ENCODE measurements at places on chromosomes 7 and 10.

DNA sequence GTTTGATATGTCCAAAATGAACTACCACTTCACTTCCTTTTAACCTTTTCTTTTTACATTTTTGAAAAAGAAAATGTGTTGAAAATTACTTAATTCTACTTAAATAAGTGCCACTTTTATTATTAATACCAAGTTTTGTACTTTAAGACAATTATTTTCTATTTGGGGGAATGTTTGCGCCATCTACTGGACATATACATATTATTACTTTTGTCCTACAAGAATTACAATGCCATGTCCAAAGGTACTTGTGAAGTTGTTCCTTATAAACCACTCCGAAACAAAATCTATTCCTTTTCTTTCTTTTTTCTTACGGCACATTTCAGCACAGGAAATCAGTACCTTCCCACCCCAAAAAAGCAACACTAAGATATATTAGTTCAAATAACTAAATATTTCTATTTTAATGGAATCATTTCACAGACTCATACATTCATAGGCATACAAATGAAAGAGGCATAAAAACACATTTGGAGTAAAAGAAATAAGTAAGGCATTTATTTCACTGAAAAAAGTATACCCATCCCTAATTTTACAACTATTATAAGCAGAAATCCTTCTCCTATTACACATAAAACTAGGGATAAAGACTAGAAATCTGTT lies 169.9 kb downstream of the RNF133 start:
- no peak for DNase-seq

DNA sequence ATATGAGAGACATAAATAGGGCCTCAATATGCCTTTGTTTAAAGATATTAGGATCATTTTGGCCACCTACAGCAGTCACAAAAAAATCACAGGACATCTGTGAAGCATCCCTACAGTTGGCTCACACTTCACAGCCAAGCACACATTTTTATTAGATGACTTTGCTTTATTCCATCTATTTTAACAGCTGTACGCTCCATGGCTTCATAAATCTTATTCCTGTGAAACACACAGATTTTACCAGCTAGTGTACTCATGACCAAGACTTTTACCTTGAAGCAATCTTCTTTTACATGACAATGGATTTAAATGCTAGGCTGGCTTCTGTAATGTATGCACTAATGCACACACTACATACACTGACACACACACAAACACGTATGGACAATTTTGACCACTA lies 254.8 kb upstream of the PITRM1 start:
- no peak for DNase-seq

GRCh38 chr7:3087243-3087755 lies 43.6 kb upstream of the CARD11 start:
- no peak for DNase-seq

- no peak for DNase-seq
Observed at GRCh38 chr7:151046603-151047573, 1.4 kb upstream of the ASIC3 start.

DNA sequence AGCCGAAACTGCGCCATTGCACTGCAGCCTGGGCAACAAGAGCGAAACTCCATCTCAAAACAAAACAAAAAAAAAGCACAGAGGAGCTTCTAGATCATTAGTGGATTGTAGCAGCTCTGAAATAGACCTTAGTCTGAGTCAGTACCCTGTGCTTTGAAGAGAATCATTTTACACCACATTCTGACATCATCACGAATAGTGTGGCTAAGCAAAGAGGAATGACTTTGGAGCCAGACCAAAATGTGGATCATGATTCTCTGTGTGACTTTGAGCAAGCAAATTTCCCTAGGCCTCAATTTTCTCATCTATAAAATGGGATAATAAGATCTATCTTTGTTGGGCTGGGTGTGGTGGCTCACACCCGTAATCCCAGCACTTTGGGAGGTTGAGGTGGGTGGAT lies 618.9 kb downstream of the CALN1 start:
- no peak for DNase-seq

DNA sequence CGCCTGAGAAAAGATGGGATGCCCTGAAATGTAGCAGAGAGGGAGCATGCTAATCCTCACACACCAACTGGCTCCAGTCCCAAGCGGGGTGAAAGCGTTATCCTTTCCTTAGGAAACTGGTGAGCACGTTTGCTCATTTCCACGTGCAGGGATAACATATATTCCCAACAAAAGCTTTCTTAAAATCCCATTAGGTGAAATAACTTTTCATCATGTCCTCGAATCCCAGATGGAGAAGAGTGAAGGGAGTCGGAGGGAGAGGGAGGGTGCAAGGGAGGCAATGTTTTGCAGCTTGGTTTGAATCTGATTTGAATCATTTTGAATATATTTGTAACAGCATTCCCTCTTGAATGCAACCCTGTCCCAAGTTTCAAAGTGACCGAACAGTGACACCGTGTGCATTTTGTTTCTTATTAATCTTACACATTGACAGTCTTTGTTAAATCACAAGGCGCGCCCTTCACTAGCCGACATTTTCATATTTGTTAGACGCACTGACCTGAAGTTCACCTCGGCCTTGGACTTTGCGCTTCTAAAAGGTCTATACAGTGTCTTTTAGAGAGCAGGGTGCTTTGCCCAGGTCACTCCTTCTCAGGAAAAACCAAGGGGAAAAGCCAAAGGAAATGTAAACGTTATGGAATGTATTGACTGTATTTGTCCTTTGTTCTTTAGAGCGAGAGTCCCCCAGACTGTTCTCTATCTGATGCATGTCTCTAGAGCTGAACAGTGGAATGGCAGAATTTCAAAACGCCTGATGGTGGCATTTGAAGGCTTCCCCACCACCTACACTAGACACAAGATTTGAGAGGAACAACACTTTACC lies 3.1 kb upstream of the HOXA4 start:
- no peak for DNase-seq

DNA sequence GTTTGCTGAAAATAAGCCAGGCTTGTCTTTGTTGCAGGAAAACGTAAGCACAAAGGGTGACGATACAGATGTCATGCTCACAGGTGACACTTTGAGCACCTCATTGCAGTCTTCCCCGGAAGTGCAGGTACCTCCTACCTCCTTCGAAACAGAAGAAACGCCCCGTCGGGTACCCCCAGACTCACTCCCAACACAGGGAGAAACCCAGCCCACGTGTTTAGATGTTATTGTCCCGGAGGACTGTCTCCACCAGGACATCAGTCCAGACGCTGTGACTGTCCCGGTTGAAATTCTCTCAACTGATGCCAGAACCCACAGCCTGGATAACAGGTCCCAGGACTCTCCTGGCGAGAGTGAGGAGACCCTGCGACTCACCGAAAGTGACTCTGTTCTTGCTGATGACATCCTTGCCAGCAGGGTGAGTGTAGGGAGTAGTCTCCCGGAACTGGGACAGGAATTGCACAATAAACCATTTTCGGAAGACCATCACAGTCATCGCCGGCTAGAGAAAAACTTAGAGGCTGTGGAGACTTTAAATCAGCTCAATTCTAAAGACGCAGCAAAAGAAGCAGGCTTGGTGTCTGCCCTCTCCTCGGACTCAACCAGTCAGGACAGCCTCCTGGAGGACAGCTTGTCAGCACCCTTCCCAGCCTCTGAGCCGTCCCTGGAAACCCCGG lies 18.3 kb upstream of the BHLHA15 start:
- DNase-seq = no peak

- no peak for DNase-seq
Observed at GRCh38 chr7:43163885-43164284, 51.4 kb downstream of the HECW1 start.

DNA sequence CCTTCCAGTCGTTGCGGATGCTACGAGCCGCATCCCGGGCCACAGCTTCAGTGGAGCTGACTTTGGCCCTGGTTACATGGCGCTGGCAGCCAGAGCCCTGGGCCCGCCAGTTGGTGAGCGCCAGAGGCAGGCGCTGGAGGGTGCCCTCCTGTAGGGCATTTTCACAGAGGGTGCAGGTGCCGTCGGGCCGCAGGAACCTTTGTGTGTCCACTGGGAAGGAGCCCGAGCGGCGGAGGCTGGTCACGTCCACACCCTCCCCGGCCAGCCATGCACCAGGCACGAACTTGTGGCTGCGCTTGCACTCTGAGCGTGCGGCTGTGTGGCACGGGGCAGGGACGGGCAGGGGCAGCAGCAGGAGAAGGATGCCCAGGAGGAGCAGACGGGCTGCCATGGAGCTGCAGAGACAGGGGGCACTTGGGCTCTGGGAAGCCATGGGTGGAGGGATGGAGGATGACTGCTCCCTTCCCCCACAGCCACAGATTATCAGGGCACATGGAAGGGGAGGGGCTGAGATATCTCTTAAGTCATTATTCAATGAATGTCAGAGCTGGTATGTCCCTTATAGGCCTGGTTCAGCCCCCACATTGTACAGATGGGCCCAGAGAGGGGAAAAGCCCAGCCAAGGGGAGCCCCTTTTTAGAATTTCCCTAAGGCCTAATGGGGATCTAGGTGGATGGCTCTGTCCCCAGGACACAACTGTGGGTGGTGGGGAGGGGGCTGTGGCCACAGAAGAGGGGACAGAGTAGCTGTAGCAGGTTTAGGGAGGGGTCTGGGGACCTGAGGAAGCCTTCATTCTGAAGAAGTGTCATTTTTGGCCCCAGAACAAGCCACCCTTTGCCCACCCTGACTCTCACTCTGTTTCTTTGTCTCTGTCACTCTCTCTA lies 1.8 kb downstream of the PRF1 start:
- DNase-seq = no peak

- no peak for DNase-seq
Observed at GRCh38 chr10:127878475-127879055, 14.2 kb downstream of the CLRN3 start.

GRCh38 chr7:21671859-21672258 lies 129.0 kb downstream of the DNAH11 start:
- DNase-seq = no peak

DNA sequence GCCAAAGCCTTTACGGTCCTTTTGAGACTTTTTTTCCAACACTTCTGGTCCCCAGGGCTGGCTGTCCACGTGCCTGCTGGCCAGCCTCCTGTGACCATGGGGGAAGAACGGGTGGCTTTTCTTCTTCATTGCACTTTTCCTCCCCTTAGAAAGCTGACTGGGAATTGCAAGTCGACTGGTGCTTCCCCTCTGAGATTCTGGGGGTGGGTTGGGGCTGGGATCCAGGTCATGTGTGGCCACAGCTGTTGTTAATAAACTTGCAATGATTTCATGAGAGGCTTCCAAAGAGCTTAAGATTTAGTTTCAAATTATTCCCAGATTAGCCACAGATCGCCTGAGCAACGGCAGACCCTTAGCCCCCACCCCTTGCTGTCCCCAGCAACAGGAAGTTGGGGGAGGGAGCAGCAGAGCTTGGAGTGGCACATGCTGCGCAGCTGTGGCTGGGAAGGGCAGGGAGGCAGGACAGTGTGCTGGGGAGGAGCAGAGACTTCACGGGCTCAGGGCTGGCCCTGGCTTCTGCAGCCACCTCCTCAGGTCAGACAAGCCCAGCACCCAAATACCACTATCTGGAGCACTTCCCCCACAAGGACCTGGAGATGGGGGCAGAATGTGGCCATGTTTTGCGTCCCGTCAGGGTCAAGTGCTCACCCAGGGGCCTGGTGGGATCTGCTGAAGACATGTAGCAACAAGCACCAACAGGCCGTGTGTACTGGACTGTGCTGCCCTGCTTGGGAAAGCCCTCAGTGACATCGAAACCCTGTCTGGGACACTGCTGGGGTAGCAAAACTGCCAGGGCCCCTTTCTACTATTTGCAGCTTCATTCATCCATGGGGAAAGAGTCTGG lies 147.1 kb downstream of the RNF216 start:
- no peak for DNase-seq

GRCh38 chr7:138701537-138701923 lies 368 bp upstream of the SVOPL start:
- DNase-seq = no peak

DNA sequence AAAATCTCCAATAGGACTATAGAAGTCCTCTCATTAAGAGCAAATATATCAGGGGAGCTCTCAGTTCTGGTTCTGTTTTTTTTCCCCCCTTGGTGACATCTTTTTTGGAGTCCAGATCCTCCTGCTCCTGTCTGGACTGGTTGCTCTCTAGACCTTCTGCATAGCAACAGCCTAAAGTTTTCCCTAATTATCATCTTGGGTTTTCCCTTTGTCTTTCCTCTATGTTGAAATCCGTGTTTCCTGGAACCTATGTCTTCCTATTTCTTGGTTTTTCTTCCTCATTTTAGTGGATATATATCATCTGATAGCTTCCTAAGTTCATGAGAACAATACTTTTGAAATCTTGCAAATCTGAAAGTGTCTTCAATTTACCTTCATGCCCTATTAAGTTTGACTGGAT lies 29.7 kb upstream of the MTERF1 start:
- DNase-seq = no peak

DNA sequence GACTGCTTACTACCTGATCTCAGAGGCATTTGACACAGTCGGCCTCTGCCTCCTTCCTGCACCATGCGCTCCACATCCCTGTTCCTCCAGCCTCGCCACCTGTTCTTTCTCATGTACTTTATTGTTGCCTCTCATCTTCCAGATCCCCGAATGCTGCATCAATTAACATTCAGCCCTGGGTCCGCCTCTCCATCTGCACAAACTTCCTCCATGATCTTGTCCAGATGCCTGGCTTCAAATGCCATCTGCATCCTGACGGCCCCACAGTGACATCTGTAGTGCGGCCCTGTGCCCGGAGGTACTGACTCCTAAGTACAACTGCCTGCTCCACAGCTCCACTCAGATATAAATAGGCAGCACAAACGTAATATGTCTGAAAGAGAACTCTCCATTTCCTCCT lies 51.2 kb upstream of the STK17A start:
- no peak for DNase-seq

DNA sequence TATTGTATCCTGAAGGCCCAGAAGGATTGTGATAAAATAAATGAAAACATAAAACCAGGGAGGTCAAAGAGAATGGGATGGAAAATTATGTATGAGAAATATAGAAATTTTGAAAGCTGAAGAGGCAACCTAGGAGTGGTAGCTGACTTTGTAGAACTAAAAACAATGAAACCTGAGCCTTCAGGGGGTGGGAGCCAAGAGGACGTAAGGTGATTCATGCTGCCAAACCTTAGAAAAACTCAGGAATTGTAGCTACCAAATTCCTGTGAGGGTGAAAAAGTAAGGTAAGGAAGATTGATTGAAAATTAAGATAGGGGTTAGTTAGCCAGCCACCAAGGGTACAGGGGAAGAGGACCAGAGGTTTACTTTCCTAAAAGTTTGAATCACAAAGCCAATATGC lies 213.2 kb downstream of the KCND2 start:
- DNase-seq = no peak

- no peak for DNase-seq
Observed at GRCh38 chr10:85177767-85178166, 849.4 kb downstream of the CCSER2 start.

Data from stimulated activated CD8-positive, alpha-beta memory T cell treated with anti-CD3 and anti-CD28 coated beads, Interleukin-2, amount 100 ng/mL, for 1 hour (primary cell).